ENCODE measurements at places on chromosomes 2 and 18.

GRCh38 chr2:3517948-3518495 is 1.3 kb downstream of the ADI1 start:
- DNase-seq, result no peak

- DNase-seq, result no peak
Observed at GRCh38 chr2:68880213-68880612, 9.0 kb upstream of the BMP10 start.

GRCh38 chr2:181847198-181847556 is 44.4 kb upstream of the ITPRID2 start:
- no peak for DNase-seq

DNA sequence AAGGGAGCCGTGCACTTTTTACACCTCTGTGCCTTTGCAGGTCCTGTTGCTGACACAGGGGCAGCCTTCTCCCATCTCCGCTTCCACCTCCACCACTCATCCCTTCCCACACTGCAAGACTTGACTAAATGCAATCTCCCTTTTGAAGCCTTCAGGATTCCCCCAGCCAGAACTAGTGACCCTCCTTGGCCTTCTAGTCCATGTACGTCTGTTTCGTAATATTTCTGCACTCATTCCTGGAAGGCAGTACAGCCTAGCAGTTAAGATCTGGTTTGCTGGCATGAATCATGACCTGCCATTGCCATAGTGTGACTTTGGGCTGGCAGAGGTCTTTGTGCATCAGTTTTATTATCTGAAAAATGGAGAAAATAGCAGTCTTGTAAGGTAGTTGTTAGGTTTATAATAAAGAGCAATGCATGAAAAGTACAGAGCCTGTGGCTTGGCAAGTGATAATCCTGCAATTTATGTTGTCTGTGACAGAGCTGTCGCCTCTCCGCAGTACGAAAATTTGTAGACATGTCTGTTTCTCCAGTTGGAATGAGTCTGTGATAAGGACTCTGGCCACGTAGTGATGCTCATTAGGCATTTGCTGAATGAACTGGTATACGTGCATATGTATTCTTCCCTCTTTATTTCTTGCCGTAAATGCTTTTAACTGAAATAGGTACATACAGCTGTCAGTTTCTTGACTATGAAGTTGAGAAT is 36.7 kb downstream of the NCK2 start:
- DNase-seq, result no peak

- DNase-seq, result no peak
Observed at GRCh38 chr2:119723784-119724467, 35.8 kb upstream of the PTPN4 start.

DNA sequence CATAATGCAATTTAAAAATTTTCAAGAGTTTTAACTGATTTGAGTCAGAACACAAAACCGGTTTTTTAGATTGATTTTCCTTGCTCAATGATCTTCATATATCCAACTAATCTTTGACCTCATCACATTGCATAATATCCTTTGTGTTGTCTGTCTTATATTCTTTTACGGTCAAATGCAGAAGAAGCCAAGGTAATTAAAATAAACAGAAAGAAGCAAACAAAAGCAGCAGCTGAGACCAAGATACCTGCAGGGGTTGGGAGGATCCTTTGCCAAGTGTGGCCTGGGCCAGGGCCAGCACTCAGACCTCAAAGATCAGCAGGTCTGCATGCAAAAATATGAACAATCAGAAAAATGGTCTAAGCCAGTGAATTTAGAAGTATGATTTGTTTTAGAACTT is 428.9 kb upstream of the NETO1 start:
- DNase-seq, result no peak

DNA sequence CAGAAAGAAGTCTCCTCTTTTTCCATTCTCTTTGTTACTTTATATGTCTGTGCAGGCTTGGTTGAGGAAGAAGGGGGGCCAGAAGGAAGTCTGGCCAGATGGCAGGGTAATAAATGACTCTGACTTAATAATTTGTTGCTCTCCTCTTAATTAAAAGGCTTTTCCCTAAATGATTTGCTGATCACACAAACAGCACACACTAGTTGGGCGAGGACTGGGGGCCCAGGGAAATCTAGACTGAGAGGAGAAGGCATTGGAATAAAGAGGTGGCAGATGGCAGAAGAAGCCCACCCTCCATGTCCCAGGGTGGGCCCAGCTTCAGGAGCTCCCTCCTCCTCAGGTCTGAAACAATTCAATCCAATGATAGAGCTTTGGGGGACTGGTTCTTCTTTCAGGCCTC is 12.7 kb upstream of the SMARCAL1 start:
- no peak for DNase-seq

- no peak for DNase-seq
Observed at GRCh38 chr18:73653827-73654226, 493.8 kb downstream of the FBXO15 start.

GRCh38 chr2:69437751-69438154 is 518 bp upstream of the NFU1 start:
- DNase-seq, result peak; percentile 50

DNA sequence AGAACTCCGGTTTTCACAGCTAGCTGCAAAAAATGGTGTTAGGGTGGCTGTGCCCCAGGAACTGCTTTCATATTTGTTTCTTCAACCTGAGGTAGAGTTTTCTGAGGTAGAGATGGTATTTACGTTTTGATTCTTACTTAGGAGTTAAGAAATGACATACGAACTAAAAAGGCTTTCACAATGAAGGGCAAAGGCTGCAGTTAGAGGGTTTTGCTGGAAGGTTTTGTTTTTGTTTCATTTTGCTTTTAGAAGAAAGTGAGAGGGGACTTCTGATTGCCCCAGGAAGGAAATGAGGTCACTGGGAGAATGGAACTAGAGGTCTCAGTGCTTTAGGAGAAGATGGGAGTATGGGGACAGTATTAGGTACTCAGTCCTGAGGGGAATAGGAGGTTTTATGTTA is 15.5 kb downstream of the CDCA7 start:
- no peak for DNase-seq

DNA sequence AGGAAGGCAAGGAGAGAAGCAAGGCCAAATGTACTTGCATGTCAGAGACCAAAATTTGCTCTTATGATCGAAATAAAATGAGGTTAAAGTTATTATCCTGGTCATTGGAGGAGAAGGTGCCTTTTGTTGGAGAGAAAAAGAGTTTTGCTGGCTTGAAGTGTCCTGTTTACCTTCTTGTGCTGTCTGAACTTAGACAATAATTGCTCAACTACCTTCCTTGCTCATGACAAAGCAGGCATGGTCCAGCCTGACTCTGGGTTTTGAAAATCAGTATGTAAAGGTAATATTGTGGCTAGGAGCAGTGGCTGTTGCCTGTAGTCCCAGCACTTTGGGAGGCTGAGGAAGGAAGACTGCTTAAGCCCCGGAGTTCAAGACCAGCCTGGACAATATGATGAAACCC is 89.1 kb downstream of the MEIS1 start:
- no peak for DNase-seq

DNA sequence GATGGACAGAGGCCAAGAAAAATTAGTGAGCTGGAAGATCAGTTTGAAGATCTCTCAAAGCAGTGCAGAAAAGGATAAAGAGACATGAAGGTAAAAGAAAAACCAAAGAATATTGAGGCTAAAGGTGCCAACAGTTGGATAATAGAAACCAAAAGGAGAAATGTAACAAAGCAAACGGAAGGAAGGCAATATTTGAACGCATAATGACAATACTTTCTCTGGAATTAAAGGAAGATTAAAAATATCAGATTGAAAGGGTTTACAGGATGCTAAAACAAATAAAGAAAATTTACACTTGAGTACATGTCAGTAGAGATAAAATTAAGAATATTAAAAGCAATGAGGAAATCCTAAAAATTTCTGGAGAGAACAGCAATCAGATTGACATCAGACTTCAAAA is 125.9 kb upstream of the SEC11C start:
- no peak for DNase-seq

DNA sequence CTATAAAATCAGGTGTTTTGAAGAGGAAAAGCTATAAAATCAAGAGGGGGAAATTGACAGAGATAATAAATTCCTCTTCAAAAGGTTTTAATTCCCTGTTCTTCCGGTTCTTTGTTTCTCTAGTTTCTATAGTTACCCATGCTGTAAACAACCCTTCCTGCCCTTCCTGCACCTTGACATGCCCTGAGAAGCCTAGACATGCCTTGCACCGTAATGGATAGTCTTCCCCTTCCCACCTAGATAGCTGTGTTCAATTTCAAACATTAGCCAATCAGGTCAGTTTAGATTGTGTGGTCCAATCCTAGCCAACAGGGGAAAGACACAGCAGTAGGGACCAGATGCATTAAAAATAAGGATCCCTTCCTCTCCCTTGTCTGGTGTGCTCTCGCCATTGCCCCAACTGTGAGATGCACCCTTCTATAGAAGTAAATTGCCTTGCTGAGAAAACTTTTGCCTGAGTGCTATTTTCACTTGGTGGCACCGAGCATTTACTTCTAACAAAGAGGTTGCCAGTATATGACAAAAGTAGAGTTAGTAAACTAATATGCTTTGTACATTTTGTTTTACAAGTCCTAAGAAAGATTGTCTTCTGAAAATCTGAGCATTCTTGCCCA is 27.1 kb downstream of the SULT1C4 start:
- DNase-seq, result no peak

DNA sequence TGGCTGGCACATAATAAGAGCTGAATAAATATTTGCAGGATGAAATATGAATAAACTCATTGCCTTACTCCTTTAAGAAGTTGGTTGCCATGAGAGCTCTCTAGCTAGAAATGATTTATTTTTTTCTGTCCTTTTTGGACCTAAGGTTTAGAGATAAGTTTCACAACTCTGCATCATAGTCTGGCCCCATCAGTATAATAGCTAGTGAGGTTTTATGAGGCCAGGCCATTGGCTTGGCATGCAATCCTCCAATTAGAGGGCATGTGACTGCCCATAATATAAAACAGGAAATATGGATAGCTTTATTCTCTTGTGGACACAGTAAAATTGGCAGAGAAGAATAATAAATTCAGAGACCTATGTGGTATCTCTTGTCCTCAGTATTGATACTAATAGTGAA is 26.2 kb upstream of the INSIG2 start:
- no peak for DNase-seq

- no peak for DNase-seq
Observed at GRCh38 chr2:55038428-55038827, 11.8 kb downstream of the RTN4 start.

- no peak for DNase-seq
Observed at GRCh38 chr2:11155381-11156035, at the start of gene SLC66A3. Gene SLC66A3 (plus strand): TSS chr2:11155467. CDS start chr2:11155547, 80 bp downstream.

GRCh38 chr18:26721854-26722564 is 143.5 kb downstream of the AQP4 start:
- DNase-seq, result no peak
